ENCODE measurements at places on chromosomes 2 and 18.

GRCh38 chr18:47215554-47216138, 35.8 kb downstream of the SKOR2 start:
- DNase-seq: no peak

DNA sequence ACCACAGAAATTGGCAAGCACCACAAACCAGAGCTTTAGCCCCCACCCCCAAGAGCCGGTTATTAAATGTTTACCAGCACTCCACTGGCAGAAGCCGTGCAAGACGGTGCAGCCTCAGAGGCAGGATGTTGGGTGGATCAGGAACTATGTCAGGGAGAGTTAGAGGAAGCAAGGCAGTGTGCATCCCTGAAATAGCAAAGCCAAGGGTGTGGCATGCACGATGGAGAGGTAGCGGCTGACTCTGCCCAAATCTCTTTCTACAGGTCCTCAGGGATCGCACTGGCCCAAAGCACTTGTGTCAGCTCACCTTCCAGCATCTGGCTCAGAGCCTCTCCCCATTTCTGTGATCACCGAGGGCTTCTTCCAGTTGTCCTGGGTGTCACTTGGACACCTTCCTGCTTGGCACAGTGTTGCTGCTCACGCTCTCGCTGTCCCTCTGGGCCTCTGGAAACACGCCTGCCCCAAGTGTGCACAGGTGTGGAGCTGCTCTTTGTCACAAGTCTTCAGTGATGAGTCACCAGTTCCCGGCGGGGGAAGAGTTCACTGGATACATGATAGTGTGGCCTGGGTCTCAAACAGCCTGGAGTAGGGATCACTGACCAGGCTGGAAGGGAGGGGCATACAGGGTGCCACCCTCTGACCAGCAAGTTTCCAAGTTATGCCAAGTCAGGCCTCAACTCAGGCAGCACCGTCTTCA, 17.3 kb upstream of the B3GNT7 start:
- no peak for DNase-seq

GRCh38 chr2:100483895-100484294, 13.6 kb downstream of the NMS start:
- no peak for DNase-seq

- DNase-seq: peak; percentile 10
Measured at GRCh38 chr2:61537277-61537949, 743 bp downstream of the XPO1 start.

DNA sequence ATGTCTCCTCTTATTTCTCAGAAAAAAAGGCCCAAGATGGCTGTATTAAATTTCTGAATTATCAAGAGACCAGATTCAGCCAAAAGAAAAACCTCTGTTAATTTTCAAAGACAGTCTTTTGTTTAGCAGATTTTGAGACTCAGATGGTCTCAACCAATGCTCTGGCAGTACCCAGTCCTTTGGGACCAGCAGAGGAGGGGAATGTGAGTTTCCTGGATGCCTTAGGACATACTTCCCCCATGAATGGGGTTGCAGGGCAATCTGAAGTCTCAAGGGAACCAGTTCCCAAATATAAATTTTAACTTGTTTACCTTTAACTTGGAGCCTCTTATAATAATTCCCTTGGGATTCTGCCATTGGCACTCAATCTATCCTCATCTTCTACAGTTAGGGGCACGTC, 107.8 kb upstream of the ZNF521 start:
- no peak for DNase-seq

DNA sequence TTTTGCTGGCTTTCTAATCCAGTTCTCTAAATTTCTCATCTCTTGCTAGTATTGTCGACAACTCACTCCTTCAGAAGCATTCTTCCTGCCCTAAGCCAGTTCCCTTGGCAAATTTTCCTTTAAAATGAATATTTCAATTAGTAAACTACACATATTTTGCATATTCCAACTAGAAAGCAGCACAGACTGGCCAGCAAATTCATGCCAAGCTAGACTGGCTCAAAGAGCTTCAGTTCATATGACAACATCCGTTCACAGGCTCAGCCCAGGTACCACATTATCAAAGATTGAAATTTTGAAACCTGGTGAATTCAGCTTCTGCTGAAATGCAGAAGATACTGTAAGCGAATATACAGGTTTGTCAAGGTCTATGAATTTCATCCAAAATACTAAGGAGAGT, 64.5 kb downstream of the AFF3 start:
- DNase-seq: no peak
